ENCODE measurements at places on chromosomes 6 and 20.
A peak's percentile ranks its signal among the peaks of the same experiment; 100 is the strongest.

GRCh38 chr6:77124604-77125003, 338.7 kb downstream of the HTR1B start:
- DNase-seq: peak; percentile 5

DNA sequence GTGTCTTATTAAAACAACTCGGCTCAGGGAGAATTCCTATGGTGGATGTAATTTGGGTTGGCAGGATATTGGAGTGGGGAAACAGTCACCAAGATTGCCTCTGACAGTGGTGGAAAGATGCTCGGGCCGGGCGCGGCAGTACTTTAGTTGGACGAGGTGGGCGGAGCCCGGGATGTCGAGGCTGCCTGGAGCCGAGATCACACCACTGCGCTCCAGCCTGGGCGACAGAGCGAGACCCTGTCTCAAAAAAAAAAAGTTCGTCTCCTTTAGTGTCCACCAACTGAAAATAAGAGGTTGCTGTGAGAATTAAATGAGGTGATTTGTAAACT, 621 bp downstream of the NOL7 start:
- peak; percentile 60 for DNase-seq

GRCh38 chr6:105458084-105458483, 55.2 kb upstream of the PREP start:
- DNase-seq: no peak

- DNase-seq: no peak
Observed at GRCh38 chr20:20836836-20837235, 124.4 kb upstream of the RALGAPA2 start.

- DNase-seq: no peak
Observed at GRCh38 chr6:44727651-44728630, 340.4 kb downstream of the CDC5L start.

DNA sequence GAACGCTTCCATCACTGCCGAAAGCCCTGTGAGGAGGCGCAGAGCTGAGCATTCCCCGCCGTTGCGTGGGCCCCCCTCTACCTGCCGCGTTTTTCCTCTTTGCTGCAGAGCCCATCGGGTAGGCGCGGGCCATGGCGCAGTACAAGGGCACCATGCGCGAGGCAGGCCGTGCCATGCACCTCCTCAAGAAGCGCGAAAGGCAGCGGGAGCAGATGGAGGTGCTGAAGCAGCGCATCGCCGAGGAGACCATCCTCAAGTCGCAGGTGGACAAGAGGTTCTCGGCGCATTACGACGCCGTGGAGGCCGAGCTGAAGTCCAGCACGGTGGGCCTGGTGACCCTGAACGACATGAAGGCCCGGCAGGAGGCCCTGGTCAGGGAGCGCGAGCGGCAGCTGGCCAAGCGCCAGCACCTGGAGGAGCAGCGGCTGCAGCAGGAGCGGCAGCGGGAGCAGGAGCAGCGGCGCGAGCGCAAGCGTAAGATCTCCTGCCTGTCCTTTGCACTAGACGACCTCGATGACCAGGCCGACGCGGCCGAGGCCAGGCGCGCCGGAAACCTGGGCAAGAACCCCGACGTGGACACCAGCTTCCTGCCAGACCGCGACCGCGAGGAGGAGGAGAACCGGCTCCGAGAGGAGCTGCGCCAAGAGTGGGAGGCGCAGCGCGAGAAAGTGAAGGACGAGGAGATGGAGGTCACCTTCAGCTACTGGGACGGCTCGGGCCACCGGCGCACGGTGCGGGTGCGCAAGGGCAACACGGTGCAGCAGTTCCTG, 693 bp downstream of the FAM50B start:
- no peak for DNase-seq
